NCI-H446 treated with DMSO at 0.1 percent for 48 hours (cell line): ENCODE measurements at places on chromosomes 6 and 20.

DNA sequence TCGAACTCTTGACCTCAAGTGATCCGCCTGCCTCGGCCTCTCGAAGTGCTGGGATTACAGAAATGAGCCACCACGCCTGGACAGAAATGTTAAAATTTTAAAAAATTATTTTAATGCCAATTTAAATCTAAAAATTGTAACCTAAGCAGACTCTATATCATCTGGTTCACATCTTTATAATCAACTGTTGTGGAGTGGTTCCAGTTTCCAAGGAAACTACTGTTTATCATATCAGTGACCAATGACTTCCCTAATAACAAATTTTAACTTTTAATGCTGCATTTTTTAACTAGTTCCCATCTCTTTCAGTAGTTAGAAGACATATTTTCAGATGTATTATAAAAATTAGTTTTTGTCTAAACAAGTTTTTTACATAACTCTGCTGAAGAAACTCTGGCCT, 5.2 kb upstream of the BTN3A2 start:
- no peak for DNase-seq

GRCh38 chr20:35293303-35294292, 1.4 kb upstream of the FAM83C start:
- DNase-seq, result no peak

DNA sequence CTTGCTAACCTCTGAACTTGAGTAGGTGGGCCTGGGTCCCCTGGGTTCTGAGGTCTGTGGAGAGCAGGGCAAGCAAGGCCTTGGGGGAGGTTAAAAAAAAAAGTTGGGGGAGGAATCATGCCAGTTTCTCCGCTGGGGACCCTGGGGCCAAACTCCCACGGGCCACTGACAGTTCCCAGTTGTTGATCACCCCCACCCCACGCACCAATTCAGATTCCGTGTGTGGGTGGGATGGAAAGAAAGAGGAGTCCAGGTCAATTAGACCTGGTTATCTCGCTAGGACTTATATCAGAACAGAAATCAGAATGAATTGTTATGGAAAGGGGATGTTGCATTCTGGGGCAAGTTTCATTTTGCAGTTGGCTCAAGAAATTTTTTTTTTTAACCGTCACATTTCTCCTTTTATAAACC, 46.7 kb upstream of the SUPT3H start:
- no peak for DNase-seq

DNA sequence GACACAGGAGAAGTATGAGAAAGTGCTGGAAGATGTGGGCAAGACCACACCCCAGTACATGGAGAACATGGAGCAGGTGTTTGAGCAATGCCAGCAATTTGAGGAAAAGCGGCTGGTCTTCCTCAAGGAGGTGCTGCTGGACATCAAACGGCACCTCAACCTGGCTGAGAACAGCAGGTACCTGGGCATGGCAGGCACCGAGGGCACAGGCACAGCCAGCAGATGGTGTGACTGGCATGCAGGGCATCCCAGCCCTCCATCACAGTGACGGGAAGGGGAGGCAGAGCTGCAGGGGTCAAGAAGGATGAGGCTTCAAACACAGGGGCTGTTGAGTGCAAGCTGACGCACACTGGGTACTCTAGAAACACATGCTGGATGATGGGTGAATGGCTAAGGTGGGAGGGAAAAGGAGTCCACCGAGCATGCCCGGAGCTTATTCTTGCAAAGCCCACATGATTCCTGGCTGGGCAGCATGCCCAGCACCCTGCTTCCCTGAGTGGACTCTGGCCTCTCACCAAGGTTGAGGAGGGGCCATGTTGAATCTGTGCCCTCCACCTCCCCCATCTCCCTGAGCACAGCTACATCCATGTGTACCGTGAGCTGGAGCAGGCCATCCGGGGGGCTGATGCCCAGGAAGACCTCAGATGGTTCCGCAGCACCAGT, 26.3 kb downstream of the SPDEF start:
- no peak for DNase-seq

DNA sequence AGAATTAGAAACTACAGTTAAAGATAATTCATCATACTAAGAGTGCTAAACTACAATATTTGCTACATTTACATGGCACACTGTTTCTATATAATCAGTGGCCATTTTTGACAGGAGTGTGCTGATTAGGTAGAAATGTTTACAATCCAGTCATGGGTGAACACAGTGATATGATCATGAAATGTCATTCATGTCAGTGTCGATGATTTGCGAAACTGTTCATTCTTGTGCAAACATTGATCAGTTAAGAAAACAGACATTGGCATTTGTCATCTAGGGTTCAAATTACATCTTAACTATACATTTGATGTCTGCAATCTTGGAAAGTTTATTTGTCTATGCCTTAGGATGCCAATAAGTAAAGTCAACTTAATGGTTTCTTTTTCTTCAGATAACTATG, 474.9 kb downstream of the DOK5 start:
- no peak for DNase-seq

DNA sequence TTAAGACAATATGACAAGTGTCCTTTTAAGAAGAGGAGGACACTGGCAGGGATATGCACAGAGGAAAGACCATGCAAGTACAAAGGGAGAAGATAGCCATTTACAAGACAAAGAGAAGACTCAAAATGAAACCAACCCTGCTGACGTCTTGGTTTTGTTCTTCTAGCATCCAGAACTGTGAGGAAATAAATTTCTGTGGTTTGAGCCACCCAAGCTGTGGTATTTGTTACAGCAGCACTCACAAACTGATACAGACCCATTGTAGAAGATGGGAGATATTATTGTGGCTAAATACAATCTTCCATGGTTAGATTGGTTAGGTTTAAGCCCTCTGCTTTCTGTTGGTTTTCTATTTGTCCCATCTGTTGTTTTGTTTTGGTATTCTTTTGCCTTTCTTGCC, 88.6 kb upstream of the SLC35F1 start:
- no peak for DNase-seq
